ENCODE measurements at places on chromosomes 12 and 14.

DNA sequence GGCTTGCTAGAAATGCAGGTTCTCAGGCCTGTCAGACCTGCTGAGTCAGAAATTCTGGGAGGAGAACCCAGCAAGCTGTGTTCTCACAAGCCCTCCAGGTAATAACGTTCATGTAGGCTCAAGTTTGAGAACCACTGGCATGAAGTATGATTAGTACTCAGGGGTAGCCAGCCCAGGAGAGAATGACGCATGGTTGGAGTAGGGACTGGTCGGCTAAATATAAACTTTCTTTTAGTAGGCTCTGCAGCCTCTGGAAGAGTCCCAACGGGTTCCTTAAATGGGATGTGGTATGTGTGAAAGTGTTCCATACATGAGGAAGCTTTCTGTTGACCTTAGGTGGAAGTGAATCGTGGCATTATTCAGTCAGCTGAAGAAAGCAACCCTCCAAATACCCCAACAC lies 209.3 kb downstream of the SLC41A2 start:
- DNase-seq, result no peak

GRCh38 chr14:58078471-58078870 lies 73.5 kb downstream of the ARMH4 start:
- DNase-seq, result no peak

DNA sequence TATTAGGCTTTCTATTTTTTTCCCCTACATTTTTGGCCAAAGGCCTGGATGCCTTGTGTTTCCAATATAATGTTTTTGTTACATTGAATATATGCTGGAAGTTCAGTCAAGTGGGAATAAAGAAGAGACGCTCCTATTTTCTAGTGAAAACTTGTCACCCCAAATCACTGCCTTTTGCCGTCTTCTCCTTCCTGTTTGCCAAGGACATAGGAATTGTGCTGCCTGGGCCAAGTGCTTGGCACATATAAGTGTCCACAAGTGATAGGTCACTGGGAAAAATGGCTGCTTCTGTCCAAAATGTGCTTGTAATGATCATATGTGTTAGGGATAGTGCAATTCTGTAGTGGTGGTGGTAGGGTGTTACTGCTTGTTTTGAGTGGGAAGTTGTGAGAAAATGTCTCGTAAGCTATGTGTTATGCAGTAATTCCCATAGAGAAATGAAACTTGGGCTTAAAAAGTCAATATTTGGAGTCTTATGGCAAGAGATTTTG lies 11.6 kb upstream of the KCNJ8 start:
- no peak for DNase-seq

- no peak for DNase-seq
These were observed 6.5 kb upstream of the VTI1B start for GRCh38 chr14:67680941-67681340.

DNA sequence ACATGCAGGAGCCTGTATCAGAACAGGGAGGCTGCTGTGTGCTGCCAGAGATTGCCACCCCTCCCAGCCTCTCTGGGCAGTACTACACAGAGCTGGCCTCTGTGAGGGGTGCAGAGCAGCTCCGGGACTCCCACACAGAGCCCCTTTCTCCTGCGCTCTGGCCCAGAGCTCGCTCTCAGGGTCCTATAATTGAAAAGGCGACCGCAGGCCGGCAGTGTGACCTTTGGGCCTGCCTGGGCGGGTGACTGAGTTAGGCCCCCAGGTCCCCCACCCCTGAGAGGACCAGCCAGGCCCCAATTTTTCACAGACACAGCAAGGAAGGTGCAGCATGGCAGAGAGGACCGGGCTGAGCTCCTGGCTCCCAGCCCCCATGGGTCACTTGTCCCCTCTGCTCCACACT lies 136.4 kb downstream of the ZFP36L1 start:
- no peak for DNase-seq

DNA sequence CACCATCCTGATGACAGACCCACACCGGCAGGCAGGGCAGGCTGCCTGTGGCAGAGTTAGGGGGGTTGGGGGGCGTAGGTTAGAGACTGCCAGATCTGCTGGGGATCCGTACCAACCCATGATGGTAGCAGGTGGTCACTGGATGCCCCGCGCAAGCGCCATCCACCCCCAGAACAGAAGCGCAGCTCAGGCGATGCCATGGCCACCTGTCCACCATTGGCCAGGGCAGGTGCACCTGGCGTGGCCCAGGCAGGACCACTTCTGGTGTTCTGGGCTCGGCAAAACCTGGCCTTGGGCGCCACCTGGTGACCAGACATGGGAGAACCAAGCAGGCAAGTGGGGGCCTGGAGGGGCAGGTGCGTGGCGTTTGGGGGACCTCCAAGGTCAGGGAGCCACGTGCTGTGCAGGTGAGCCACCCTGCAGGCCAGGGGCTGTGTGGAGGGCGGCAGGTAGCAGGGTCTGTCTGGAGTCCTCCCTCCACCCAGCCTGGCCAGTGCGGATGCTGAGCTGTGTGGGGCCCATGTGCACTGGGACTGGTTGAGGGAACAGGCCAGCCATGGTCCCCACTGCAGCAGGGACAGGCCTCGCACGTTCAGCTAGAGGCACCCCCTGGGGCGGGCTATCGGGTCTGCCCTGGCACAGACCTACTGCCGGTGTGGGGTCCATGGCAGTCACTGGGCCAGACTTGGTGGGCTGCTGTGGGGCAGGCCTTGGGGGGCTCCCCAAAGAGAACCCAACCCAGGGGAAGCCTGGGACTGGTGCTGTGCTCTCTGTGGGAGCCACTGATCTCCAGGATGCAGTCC lies 15.6 kb downstream of the BAG5 start:
- DNase-seq, result no peak

DNA sequence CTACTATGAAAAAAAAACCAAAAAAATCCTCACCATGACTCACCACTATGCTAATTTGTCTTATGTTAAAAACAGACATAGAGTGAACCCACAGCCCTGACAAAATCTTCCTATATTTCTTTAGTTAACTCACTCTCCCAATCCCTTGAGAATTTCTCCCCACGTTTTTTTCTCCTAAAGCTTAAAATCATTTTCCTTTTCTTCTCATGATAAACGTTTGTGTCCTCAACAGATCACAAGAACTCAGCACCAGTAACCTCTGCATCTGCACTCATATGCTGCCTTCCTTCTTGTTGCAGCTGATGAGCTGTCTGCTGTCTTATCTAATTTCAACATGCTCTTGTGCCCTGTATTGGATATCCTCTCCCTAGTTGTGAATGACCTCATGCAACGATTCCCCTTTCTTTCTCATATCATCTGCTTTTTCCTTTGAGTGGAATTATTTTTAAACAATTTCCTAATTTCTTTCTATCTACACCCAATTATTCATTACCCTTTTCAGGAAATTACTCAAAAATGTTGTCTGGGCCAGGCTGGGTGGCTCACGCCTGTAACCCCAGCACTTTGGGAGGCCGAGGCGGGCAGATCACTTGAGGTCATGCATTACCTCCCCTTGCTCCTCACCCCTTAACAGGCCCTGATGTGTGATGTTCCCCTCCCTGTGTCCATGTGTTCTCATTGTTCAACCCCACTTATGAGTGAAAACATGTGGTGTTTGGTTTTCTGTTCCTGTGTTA lies 427.5 kb upstream of the MGAT4C start:
- DNase-seq, result no peak

GRCh38 chr12:1108276-1108675 lies 117.3 kb downstream of the ERC1 start:
- no peak for DNase-seq

DNA sequence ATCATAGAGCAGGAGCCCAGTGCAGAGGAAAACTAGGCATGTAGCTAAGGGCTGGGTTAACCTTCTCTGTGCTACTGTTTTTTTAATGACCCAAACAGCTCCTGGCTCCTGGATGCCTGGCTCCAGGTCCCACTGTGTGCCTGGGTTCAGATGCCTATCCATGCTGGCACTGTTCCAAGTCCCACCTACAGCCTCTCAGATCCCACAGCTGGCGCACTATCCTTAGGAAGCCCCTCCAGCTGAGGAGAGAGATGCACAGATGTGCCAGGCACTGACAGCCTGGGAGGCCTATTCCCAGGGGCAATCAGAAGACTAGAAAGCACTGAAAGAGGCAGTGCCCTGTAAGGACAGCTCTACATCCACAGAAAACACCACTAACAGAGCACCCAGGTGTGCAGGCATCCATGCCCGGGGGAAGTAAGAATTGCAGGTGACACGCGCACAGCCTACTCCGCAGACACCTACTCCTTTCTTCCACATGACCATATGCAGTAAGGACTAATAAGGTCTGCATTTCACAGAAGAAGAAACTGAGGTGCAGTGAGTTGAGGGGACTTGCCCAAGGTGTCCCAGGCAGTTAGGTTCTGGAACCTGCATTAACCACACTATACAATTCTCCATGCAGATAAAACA lies 51.2 kb downstream of the PITPNM2 start:
- DNase-seq, result no peak

- DNase-seq, result no peak
These were observed 35.5 kb upstream of the STON2 start for GRCh38 chr14:81435391-81436295.

- no peak for DNase-seq
These were observed 21.5 kb downstream of the ALDH2 start for GRCh38 chr12:111788178-111788654.

DNA sequence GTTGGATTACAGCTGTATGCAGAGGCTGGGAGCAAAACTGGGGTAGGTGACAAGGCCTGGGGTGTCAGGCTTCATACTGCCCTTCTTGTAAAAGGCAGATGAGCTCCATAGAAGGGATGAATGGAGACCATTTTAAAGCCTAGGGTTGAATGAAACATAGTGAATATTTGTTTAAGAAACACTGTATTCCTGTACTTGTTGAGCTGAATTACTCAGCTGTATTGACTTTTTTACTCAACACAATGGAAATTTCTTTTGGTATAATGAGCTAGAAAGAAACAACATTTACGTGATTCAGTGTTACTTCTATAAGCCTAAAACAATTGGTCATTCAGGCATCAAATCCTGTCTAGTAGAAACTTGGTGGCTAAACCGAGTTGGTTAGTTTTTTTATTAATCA lies 14.1 kb downstream of the ATP6V0A2 start:
- no peak for DNase-seq

DNA sequence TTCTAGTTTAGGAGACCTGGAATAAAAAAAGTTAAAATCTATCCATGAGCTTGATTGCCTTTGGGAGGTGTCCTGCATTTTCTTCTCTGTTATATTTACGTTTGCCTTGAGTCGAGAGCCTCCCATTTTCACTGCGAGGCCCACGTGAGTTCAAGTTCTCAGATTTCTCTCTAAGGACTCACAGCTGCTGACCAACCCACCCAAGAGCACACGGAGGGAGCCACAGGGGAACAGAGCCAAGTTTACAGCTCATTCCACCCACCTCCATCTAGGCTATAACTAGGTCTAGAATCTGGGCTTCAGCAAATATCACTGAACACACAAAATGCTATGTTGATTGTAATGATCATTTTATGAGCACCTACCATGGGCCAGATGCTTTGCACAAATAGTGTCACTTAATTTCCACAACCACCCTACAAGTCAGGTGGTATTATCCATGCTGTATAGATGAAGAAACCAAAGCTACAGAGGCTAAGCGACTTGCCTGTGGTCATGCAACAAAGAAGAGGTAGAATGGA lies 16.7 kb downstream of the ALDH1L2 start:
- no peak for DNase-seq

DNA sequence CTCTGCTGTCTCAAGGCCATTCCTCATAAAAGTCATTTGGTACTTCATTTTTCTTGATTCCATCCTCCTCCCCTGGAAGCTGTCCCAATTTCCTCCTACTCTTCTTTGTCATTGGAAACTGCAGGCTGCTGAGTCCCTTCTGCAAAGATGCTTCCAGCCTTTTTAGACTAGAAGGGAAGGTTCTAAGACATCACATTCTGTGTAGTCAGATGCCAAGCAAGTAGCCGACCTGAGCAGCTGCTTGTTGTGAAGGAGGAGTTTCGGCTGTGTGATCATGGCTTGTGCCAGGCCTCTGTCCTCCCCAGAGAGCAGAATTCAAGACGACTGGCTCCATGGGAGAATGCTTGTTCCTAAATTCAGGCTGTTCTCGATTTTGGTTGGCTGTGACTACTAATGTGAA lies 8.7 kb downstream of the RFC5 start:
- DNase-seq, result no peak

GRCh38 chr14:95948558-95948981 lies 71.9 kb downstream of the TUNAR start:
- no peak for DNase-seq
